ENCODE measurements at places on chromosomes 2 and 18.

DNA sequence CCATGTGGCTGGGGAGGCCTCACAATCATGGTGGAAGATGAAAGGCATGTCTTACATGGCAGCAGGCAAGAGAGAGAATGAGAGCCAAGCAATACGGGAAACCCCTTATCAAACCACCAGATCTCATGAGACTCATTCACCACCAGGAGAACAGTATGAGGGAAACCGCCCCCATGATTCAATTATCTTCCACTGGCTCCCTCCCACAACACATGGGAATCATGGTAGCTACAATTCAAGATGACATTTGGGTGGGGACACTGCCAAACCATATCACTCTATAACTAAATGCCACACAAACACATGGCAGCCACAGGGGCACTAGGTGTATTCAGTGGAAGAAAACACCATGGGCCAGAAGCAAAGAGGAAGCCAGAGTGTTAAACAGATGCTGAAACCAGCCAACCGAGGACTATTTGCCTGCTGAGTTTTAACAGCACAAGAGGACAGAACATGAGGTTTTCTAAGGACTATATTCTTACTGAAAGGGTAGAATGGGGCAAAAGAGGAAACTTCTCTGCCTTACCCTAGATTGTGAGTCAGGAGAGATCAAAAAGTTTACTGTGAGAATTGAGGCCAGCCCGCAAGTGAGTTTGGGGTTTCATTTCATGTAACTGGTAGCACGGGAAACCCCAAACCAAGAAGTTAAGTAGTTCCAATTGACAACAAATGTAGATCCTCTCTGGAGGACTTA is 49.2 kb downstream of the SIGLEC15 start:
- H3K36me3 ChIP-seq: 0 out of 2 replicates have a peak, but pooled peaks cover 2% of the 10 kb centered on the region
- DNase-seq: no peak
- H3K27ac ChIP-seq: no peak overlapping the region
- no peak overlapping the region for H3K4me3 ChIP-seq

DNA sequence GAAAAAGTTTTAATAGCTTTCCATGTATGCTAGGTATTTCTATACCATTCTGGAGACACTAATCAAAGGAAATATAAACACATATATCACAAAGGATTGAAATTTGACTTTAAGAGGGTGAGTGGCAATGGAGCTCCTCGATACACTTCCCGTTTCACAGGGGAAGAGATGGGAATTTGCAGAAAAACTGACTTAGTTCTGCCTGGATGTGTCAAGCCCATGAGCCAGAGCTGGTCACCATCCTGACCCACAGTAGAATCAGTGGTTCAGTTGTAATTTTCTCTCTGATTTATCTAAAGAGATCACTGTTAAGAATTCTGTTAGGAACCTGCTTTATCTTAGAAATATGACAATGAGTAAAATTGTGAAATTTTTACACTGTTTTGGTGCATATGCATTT is 34.2 kb downstream of the PLCL1 start:
- no peak overlapping the region for H3K27ac ChIP-seq
- H3K4me1 ChIP-seq: no peaks in the 10 kb centered on the region
- no peaks in the 10 kb centered on the region for H3K36me3 ChIP-seq
- DNase-seq: no peak

DNA sequence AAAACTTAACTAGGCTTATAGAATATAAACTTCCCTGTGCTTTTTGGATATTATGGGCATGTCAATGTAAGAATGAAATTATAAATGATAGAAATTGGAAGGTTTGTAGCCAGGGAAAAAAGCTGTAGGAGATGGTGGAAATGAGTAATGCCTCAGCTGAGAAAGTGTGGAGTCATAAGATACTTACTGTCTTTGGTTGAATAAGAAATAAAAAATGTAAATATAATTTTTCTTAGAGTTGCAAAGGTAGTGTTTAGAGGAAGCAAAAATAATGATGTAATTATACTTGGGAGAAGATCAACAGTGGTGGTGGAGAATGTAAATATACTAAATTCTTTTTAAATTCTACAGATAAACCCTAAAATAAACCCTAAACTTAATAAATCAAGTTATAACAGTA is 26.2 kb upstream of the RND3 start:
- no peaks in the 10 kb centered on the region for H3K36me3 ChIP-seq
- no peak overlapping the region for H3K4me3 ChIP-seq
- no peaks in the 10 kb centered on the region for H3K27me3 ChIP-seq

GRCh38 chr2:162085090-162085891 is 11.3 kb upstream of the DPP4 start:
- H3K27me3 ChIP-seq: no peaks in the 10 kb centered on the region
- H3K36me3 ChIP-seq: no peaks in the 10 kb centered on the region
- no peak for DNase-seq
- H3K4me3 ChIP-seq: no peak overlapping the region
- H3K27ac ChIP-seq: no peak overlapping the region

GRCh38 chr2:179422037-179422643 is 157.5 kb upstream of the SESTD1 start:
- H3K4me1 ChIP-seq: no peaks in the 10 kb centered on the region
- H3K4me3 ChIP-seq: no peak overlapping the region
- no peak overlapping the region for H3K27ac ChIP-seq
- DNase-seq: peak; percentile 82
- H3K36me3 ChIP-seq: no peaks in the 10 kb centered on the region

Data from SJCRH30 (cell line).